ENCODE measurements at places on chromosomes 7 and 10. TPM values are rescaled to one million over a fixed set of nuclear protein-coding genes. Genes with fewer than 3 reads are reported as not detected.

- H3K4me3 ChIP-seq: no peak overlapping the region
- H3K36me3 ChIP-seq: no peaks in the 10 kb centered on the region
- H3K4me1 ChIP-seq: no peaks in the 10 kb centered on the region
- H3K27ac ChIP-seq: no peak overlapping the region
- DNase-seq: no peak
Measured at GRCh38 chr7:12133865-12134264, 77.2 kb upstream of the TMEM106B start.

DNA sequence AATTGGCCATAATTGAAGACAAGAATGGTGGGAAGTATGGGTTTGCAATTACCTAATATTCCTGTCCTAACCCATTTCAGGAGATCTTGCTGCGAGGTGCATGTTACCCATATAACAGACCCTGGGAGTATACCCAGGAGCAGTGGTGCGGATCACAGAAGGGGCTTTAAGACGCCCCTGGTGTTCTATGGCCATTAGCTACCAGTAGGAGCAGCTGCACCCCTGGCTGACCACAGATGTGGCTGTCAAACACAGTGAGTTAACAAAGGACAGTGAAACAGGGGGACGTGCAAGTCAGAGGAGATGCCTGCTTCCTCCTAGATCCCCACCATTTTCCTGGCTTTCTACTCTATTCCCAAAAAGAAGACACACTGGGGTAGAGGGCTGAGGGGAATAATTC lies 25.2 kb downstream of the AOC1 start:
- no peaks in the 10 kb centered on the region for H3K36me3 ChIP-seq
- H3K27me3 ChIP-seq: peaks cover 28% of the 10 kb centered on the region
- DNase-seq: no peak
- no peak overlapping the region for H3K27ac ChIP-seq

DNA sequence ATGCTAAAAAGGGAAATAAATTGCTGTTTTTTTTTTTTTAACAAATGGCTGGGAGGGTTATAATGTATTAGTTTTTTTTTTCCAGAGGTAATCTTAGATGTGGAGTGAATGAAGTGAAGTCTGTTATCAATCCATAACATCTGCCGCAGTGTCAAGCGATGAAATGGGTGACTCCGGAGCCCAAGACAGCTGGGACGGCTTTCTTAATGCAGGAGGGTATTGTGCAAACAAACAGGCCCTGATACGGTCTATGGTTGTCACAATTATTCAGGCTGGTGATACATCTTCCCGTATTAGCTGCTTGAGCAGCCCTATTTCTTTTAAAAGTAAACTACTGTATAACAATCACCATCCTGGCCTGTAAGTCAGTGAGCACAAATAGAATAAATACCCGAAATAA lies 1231.2 kb downstream of the GATA3 start:
- H3K36me3 ChIP-seq: no peaks in the 10 kb centered on the region
- H3K4me1 ChIP-seq: no peaks in the 10 kb centered on the region
- H3K4me3 ChIP-seq: no peak overlapping the region
- DNase-seq: no peak
- H3K27ac ChIP-seq: no peak overlapping the region
- H3K27me3 ChIP-seq: peaks cover 2% of the 10 kb centered on the region

DNA sequence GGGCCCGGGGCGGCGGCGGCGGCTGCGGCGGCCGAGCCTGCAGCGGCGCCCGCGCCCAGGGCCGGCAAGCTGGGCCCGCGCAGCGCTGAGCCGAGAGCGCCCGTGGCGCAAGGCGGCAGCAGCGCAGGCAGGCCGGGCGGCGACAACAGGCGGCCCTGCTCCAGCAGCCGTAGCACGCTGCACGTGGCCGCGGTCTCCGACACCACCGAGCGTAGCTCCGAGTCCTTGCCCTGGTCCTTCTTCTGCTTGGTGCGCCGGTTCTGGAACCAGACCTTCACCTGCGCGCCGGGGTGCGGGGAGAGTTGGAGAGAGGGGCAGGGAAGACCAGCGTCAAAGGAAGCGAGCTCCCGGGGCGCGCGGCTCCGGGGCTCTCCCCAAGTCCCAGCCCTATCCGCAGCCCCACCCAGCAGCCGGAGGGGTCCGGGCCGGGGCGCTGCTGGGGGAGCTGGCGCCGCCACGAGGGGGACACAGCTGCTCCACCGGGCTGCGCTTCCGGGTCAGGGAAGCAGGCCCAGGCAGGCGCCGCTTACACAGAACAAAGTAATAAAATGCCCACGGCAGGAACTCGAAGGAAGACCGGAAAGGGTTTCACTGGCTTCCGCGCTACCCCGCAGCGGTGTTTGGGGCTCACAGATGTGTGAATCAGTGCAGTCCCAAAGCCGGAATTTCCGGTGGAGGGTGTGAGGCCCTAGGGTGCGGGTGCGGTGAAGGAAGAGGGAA lies 3.6 kb downstream of the VAX1 start:
- H3K27me3 ChIP-seq: peaks cover 3% of the 10 kb centered on the region
- H3K27ac ChIP-seq: no peak overlapping the region
- H3K36me3 ChIP-seq: no peaks in the 10 kb centered on the region
- no peak for DNase-seq
- no peaks in the 10 kb centered on the region for H3K4me1 ChIP-seq

GRCh38 chr7:134701272-134701671 lies 54.6 kb downstream of the BPGM start:
- no peaks in the 10 kb centered on the region for H3K27me3 ChIP-seq
- no peak for DNase-seq

Gene CYP3A5
- 1.1 TPM for total RNA-seq

Gene GNGT1
- not detected for total RNA-seq

Gene LRRD1
- total RNA-seq: not detected

Gene FKBP9
- total RNA-seq: 32.8 TPM
